Cortex of kidney (tissue), 1 donor: ENCODE measurements at places on chromosomes 3 and 15.

DNA sequence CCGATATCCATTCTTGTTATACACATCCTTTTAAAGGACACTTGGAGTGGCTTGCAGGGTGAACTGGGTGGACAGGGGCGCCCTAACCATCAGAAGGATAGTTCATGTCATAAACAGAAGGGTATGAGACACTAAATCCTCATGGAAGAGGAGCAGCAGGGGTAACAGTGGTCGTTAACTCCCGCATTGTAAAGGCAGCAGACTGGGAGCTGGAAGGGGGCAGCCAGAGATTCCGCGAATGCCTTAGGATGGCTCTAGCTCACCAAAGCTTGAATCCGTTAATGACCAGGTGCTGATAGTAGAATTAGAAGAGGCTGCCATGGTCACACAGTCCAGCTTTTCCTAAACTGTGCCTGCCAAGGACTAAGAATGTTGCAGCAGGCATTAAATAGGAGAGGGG, 85.2 kb upstream of the ANKRD34C start:
- DNase-seq, result no peak

GRCh38 chr15:70834999-70835398, 19.0 kb downstream of the LARP6 start:
- DNase-seq, result no peak

DNA sequence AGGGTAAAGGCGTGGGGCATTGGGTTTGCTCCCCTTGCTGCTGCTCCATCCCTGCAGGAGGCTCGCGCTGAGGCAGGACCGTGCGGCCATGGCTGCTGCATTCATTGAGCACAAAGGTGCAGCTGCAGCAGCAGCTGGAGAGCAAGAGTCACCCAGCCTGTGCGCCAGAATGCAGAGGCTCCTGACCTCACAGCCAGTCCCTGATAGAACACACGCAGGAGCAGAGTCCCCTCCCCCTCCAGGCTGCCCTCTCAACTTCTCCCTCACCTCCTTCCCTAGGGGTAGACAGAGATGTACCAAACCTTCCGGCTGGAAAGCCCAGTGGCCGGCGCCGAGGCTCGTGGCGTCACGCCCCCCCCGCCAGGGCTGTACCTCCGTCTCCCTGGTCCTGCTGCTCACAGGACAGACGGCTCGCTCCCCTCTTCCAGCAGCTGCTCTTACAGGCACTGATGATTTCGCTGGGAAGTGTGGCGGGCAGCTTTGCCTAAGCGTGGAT, 47.0 kb downstream of the PGPEP1L start:
- DNase-seq, result no peak

DNA sequence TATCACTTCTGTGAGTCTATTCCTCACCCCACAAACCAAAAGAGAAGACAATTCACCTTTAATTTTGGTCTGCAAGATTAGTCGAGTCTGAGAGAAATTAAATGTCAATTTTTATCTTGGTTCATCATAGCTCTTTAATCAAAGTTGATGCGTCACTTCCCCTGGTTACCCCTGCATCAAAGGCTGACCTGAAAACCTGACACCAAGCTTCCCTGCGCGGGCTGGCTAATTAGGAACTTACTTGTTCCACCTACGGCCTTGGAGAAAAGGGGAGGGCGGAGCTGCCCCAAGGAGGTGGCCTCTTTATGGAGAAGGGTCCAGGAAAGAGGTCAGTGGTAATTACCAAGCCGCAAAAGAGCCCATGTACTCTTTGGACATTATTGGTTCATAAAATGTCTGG, 218.4 kb downstream of the ARRDC4 start:
- no peak for DNase-seq

GRCh38 chr3:12906141-12906915, 65.0 kb upstream of the RPL32 start:
- no peak for DNase-seq

DNA sequence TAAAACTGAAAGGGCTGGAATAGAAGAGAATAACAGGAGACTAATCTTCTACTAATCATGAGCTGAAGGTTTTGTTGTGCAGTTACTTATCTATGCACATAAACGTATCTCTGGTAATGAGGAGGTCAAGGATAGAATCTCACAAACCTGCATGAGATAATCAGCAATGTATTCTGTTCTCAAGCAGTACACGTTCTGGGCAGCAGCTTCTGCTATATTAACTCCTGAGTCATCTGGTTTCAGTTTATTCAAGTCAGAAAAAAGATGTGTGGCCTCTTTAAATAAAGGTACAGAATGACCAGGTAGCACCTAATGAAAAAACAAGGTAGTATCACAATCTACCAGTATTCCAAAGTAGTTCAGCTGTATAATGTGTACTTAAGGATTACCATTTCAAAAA, 34.9 kb downstream of the CDV3 start:
- no peak for DNase-seq
